Fibroblast of skin of left quadriceps (primary cell): ENCODE measurements at places on chromosomes 3 and 15.

DNA sequence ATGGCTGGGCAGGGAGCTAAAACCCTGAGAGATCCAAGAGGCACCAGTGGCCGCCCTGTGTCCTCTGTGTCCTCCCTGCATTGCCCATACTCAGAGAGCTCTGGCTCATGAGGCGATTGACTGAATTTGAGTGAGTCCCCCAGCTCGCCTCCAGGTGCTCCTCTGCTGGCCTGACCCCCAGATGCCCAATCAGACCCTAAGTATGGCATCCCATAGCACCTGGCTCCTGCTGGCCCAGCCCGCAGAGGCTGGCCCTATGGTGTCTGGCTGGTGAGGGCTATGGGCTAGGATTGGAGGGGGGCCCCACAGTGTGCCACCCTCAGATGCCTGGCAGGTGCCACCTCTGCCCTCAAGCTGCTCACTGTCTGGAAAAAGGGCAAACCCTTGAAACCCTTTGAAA lies 1.6 kb upstream of the TKT start:
- DNase-seq = no peak

- DNase-seq = no peak
Measured at GRCh38 chr3:71142441-71143161, 440.9 kb downstream of the FOXP1 start.

DNA sequence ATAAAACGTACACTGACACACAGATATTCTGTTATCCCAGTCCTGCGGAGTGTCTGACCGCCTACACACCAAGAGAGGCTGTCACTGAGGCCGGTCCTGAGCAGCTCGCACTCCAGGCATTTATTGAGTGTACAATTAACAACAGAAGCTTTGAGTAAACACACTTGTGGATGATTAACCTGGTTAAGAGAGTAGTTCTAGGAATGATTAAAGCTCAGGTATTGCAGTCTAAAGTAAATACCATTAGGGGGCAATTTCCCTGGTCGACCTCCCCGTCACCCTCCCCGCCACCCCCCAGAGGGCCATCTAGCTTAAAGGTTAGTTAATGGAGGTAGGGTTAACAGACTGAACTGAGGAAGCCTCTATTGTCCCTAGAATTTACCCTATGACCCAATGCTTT lies 1278.5 kb downstream of the NSUN3 start:
- DNase-seq = no peak

GRCh38 chr15:76614725-76615124 lies 278.2 kb downstream of the ISL2 start:
- DNase-seq = no peak

DNA sequence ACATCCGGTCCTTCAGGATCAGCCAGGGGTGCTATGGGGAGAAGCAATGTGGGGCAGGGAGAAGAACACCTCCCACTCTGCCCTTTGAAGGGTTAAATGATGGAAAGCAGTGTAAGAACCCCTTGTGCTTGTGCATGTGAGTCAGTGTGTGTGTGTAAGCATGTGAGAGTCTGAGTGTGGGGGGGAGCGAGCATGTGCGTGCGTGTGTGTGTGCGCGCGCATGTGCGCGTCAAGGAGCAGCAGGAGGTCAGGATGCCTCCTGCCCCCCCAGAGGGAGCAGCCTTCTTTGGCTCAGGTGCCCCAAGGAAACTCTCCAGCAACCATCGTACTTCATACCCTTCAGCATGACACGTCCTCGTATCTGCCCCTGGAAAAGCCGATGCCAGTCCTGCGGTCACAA lies 30.3 kb downstream of the GALNT15 start:
- no peak for DNase-seq
